ENCODE measurements at places on chromosomes 3 and 15.

- no peak for DNase-seq
Measured at GRCh38 chr3:17752436-17752835, 10.0 kb upstream of the TBC1D5 start.

DNA sequence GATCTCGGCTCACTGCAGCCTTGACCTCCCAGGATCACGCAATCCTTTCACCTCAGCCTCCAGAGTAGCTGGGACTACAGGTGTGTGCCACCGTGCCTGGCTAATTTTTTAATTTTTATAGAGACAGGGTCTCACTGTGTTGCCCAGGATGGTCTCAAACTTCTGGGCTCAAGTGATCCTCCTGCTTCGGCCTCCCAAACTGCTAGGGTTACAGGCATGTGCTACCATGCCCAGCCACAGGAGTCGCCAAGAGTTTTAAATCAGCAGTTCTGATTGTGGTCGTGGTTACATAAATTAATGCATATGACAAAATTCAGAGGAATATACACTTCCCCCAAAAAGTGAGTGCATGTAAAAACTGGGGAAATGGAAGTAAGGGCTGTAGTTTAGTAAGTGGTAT lies 32.9 kb downstream of the MEGF11 start:
- DNase-seq: no peak

DNA sequence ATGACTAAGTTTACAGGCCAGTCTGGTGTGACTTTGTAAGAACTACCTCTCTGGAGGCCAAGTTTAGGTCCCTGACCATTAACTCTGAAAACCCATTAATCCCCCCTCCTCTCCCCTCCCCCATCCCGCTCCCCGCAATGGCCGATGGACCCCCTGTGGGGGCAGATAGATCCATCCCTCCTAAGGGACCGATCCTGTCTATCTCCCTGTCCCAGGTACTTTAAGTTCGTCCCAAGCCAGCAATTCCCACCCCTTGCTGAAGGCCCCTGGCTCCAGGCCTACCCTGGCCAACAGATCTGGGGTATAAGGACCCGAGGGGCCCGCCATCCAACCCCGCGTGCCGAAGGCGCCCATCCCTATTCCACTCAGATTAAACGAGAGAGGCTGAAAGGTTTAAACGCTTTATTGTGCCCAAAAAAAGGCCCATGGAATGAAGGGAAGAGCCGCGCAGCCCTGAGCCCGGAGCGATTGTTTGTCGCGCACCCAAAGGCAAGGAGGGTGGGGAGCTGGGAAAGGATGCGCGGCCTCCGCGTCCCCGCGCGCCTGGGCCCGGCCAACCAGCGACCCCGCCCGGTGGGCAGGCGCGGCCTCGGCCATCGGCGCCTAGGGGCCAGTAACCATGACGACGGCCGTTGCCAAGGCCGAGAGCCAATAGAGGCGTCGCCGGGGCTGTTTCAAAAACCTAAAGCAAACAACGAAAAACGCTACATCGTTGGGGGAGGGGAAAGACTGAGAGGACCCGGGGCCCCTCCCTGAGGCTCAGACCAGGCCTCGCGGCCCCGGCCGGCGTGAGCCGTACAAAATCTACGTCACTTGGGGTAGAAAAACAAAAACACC lies 35.9 kb downstream of the HMCES start:
- DNase-seq: peak; percentile 85

- no peak for DNase-seq
Measured at GRCh38 chr3:100209948-100210771, 50.6 kb upstream of the TBC1D23 start.

DNA sequence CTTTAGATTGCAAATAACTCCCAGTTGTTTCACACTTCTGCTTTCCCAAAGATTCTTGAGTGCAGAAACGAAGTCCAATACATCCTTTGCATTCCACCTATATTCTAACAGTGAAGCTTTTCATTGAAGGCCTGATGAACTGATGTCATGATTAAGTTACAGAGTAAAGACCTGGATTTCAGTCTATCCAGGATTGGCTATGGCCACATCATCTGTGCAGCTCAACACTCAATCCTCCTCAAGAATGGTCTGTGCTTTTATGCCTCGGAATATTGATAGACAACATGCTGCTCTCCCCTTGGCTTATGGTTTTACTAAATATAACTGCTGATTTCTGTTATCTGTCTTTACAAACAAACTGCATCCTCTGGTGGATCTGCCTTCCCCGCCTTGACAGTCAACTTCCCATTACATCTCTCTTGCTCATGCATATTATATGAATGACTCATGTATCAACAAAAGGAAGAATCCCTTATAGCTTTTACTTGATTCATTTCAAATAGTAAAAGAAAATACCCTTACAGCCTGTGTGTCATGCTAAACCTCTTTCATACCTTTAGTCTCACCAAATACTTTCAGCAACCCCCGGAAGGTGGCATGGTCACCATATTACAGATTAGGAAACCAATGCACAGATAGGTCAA lies 59.5 kb downstream of the SCN11A start:
- DNase-seq: peak; percentile 77

DNA sequence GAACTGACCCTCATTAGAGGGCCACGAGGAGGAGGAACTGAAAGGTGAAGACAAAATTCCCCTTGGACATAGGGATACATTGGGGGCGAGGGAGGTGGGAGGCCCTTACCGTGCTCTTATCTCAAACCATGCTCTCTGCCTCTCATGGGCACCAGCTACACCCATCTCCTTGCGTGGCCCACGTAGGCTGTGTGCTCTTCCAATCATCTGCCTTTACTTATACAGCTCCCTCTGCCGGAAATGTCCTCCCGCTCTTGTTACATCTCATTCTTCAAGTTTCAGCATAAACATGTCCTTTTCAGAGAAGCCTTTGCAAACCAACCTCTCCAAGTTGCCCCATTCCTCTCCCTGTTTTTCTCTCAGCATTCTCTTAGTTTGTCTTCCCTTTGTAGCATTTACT lies 307.8 kb upstream of the PROK2 start:
- no peak for DNase-seq
